ENCODE measurements at places on chromosomes 6 and 20.
A peak's percentile ranks its signal among the peaks of the same experiment; 100 is the strongest.

DNA sequence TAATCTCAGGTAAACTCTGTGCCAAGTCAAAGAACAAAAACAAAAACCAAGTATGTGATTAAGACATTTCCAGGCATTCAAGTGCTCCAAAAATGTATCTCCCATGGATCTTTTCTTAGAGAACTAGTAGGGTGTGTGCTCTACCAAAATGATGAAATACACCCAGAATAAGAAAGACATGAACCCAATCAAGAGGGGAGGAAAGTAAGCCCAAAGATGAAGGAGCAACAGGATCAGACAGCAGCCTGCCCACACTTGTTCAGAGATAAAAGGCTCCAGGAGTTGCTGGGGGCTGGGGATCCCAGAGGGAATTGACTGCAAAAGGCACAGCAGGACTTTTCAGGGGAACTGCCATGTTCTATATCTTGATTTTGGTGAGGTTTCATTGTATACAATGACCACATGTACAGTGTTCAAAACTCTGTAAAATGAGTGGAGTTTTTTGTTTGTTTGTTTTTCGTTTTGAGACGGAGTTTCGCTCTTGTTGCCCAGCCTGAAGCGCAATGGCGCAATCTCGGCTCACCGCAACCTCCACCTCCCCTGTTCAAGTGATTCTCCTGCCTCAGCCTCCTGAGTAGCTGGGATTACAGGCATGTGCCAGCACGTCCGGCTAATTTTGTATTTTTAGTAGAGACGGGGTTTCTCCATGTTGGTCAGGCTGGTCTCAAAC, 24.4 kb downstream of the GCM1 start:
- DNase-seq = no peak

DNA sequence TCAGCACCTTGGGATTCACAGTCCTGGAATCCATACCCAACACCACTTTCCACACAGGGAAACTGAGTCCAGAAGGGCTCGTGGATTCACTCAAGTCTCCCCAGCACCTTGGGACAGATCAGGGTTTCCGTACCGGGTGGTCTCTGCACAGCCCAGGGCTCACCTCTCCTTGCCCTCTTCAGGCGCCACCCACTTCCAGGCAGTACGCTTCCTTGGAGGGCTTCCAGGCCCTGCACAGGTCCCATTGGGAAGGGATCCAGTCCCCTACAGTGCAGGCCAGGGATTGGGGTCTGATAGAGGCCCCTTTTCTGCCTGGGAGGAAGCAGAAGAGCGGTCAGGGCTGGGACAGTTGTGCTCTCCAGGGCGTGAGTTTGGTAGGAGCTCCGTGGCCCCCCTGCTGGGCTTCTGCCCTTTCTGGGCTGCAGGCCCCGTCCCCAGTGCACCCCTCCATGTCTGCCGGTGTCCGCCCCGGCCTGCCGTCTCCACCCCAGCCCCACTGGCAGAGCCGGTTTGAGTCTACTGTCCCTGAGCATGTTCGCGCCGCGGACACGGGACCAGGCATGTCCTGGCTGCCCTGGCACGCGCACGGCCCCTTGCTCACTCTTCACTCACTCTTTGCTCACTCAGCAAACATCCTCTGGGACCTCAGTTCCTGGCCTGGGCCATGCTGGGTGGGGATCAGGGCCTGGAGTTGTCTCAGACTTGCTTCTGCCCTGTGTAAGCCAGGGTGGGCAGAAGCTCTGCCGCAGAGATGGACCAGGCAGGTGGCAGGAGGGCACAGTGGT, 12.6 kb downstream of the SRC start:
- DNase-seq = no peak

- no peak for DNase-seq
These were observed 97.4 kb downstream of the PHACTR1 start for GRCh38 chr6:12814015-12814414.

GRCh38 chr6:134962421-134962820, 12.5 kb upstream of the ALDH8A1 start:
- no peak for DNase-seq

DNA sequence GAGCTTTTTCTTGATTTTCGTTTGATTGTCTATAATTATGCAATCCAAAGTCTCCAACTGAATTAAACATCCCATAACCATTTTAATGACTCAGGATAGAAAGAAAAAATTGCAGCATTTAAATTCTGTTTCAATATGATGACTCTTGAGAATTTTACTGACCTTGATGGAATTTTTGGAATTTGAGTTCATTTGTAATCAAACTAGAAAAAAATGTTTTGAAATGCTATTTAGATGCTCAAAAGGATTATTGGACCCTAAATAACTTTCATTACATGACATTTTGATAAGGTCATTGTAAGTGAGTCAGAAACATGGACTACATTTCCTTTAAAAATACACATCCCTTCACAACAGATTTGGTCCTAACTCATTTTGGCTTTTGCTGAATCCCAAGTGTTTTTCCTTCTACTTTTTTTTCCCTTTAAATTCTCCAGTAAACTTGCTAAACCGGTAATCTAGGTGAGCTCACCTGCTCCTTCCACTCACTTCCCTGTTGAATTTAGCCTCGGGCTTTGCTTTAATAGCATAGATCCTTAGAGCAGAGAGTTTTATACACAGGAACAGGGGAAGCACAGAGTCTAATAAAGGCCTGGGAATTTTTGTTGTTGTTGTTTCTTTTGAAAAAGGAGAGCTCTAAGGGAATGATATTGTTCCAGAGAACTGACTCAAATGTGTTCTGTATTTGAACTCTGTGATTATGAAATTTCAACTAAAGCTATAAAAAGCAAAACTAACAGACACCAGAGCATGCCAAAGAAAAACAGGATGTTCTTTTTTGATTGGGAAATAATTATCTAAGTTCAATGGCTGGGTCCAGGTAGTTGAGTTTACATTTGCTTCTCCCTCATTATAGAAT, 1088.2 kb upstream of the CITED2 start:
- peak; percentile 1 for DNase-seq

Data from COR-L47 (cell line).